ENCODE measurements at places on chromosomes 12 and 14.
A peak's percentile ranks its signal among the peaks of the same experiment; 100 is the strongest.

GRCh38 chr12:58919231-58920101, 838 bp downstream of the LRIG3 start:
- DNase-seq = peak; percentile 26

- DNase-seq = no peak
Observed at GRCh38 chr12:105085501-105085900, 1.2 kb upstream of the ALDH1L2 start.

GRCh38 chr12:78878459-78878858, 13.9 kb downstream of the SYT1 start:
- no peak for DNase-seq

- no peak for DNase-seq
Observed at GRCh38 chr12:93366422-93366821, 11.3 kb upstream of the NUDT4 start.

- no peak for DNase-seq
Observed at GRCh38 chr12:125178222-125178621, 113.0 kb downstream of the AACS start.

- DNase-seq = no peak
Observed at GRCh38 chr12:96831346-96831745, 75.7 kb upstream of the NEDD1 start.

GRCh38 chr12:6280672-6281071, 29.8 kb upstream of the PLEKHG6 start:
- DNase-seq = no peak

- DNase-seq = no peak
Observed at GRCh38 chr14:106508216-106508615, 981.8 kb downstream of the TMEM121 start.

- DNase-seq = peak; percentile 60
Observed at GRCh38 chr12:113245695-113246477, 24.6 kb downstream of the TPCN1 start.
